Left renal pelvis (tissue), 4 donors: ENCODE measurements at places on chromosomes 3 and 15.
A peak's percentile ranks its signal among the peaks of the same experiment; 100 is the strongest.

GRCh38 chr15:42483677-42484076, 7.3 kb downstream of the ZNF106 start:
- DNase-seq = no peak

DNA sequence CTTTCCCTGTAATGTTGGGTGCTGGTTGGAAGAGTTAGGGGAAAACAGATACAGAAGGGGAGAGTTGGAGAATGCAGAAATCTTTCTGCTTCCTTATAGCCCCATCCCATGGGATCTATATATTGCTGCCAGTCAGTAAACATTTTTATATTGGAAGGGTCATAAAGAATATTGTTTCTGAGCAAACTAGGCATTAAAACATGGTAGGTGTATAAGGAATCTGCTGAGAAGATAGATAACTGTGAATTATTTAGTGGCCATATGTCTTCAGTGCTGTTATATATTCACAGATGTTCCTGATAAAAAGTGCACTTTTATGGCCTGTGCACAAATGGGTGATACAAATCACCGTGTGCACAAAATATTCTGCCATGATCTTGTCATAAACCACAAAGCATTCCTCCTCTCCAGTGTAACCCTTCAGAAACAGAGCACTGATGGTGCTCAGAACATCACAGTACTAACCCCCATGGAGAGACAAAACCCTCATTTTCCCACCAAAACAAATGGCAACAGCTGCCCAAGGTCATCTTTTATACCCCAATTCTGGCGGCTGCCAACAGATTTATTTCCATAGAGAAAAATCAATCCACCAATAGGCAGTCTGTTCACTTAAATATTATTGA, 269.3 kb downstream of the SLC9A9 start:
- DNase-seq = no peak

DNA sequence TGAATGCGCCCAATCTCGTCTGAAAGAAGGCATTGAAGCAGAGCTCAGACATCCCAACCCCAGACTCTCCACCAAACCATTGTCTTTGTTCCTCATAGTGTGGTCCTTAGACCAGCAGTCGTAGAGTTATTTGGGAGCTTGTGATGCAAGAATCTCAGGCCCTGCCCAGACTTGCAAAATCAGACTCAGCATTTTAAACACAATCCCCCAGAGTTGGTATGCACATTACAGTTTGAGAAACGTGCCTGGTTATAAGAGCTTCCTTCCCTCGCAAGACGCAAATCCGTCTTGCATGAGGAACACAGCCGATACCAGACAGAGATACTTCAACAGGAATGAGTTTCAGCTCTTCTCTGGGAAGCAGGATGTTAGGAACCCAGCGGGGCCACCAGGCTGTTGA, 38.9 kb upstream of the IREB2 start:
- DNase-seq = no peak

GRCh38 chr15:63135804-63136203, 14.1 kb downstream of the LACTB start:
- DNase-seq = no peak

DNA sequence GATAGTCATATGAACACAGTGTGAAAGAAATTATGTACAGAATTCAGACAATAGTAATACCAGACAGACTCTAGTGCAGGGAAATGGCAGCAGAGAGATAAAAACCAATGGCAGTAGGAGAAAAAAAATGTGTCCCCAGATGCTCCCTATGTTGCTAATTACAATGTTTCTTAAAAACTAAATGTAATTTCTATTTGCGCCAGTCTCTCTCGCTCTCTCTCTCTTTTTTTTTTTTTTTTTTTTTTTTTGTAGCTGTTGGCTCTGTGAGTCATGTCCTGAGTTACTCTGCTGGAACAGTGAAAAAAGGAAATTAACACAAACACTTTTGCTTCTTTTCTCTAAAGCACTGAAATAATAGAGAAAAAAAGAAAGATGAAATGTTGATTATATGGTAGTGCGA, 871.9 kb downstream of the GBE1 start:
- no peak for DNase-seq

GRCh38 chr15:65248511-65249255, 37.4 kb upstream of the CILP start:
- no peak for DNase-seq

DNA sequence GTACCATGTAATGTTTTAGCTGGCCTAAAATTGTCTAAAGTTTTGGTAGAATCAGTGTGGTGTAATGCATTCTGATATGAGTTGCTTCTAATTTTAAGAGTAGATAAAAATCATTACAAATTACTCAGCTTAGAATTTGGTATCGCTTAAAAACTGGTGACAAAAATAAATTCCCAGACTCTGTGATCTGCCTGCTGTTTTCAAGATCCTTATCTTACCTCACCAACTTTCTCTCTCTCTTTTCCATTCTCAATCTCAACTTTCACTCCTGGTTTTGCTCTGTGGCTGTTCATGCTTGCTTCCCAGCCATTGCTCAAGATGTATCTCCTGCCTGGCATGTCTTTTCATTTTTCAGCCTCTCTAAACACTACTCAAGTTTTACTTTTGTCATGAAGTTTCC, 45.7 kb downstream of the TCF12 start:
- DNase-seq = no peak

GRCh38 chr3:181713676-181714612, 2.2 kb downstream of the SOX2 start:
- no peak for DNase-seq

DNA sequence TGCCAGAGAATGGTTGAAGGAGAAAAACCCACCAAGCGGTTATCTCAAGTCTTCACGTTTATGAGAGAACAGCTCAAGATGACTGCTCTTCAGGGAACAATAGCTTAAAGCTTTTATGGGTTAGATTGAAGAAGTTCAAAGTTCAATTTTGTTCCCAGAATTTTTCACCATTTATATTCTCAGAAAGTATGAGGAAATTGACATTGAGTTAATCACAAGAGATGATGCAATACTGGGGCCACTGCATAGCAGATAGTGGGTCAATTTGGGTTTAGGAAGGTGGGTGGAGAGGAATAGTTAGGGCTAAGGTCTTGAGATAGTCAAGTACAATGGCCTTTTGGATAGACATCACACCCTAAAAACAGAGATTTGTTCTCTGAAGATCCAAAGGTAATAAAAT, 539.3 kb downstream of the SQOR start:
- no peak for DNase-seq

DNA sequence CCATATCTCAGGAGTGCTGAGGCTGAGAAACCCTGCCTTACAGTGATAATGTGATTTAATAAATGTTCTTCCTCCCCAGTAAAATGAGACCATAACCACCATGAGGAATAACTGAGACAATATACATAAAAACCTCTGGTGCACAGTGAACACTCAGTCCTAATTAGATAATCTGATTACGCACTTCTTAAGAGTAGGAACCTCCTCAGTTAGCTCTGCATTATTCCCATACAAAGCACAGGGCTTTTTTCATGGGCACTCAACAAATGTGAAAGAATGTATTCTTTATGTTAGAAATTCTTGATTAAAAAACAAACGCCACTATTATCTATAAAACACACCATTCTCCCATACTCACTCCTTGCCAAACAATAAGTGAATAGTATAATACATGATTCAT, 97.0 kb downstream of the TNIK start:
- DNase-seq = no peak

- DNase-seq = no peak
Observed at GRCh38 chr3:171790898-171791691, 19.2 kb downstream of the PLD1 start.

GRCh38 chr3:27279123-27279522, 90.1 kb downstream of the NEK10 start:
- no peak for DNase-seq

GRCh38 chr15:63564093-63564492, 33.1 kb upstream of the FBXL22 start:
- DNase-seq = no peak

DNA sequence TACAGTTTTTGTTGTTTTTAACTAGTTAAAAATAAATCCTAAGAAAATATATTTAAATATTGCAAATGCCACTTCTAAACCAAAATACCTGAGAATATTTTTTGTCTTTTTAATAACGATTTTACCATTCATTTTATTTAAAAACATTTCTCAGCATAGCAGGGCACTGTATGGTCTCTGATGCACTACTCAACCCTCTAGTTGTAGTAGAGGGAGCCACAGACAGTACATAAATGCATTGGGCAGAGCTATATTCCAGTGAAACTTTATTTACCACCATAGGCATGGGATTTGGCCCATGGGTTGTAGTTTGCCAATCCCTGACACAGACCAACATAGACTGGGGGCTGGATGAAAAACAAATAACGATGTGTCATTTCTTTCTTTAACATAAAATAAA, 214.4 kb upstream of the UBE2E1 start:
- no peak for DNase-seq

DNA sequence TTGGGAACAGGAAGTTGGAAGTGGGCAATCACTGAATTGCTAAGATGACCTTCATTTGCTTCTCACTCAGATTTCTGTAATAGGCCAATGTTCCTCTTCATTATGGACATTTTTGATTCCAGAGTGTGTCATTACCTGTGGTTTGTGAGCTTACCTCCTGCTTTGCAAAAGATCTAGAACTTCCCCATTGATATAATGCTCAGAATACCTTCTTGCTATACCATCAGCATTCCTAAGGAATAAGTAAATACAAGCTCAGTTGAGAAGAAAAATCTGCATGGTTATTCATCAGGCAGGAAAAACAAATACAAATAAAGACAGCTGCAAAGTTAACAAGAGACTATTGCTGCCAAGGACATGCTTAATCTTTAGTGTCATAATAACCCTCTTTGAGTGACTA, 5.6 kb upstream of the RPL14 start:
- DNase-seq = no peak

- DNase-seq = no peak
Observed at GRCh38 chr3:10627884-10628572, 122.6 kb upstream of the ATP2B2 start.

DNA sequence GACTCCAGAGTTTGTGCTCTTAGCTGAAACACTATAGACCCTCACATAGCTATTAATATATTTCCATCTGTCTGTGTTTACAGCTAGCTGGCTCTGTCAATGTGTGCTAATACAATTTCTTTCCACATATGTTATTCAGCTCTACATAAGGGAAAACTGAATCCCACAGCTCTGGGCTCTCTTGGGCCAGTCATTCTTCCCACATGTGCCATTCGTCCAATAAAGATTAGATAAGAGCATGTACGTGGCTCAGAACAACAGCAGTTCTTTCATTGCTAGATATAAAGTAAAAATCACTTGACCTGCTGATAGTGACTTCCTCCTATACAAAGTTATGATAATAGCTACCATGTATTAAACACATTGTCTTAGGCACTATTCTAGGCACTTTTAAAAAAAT, 2.8 kb upstream of the ILDR1 start:
- DNase-seq = no peak

- peak; percentile 39 for DNase-seq
Observed at GRCh38 chr3:11282250-11283138, 10.3 kb downstream of the ATG7 start.

- DNase-seq = no peak
Observed at GRCh38 chr3:5192571-5193365, 5.3 kb downstream of the EDEM1 start.

GRCh38 chr3:132657869-132658747, 1.5 kb downstream of the ACAD11 start:
- DNase-seq = no peak

- DNase-seq = no peak
Observed at GRCh38 chr3:168574455-168575158, 478.9 kb upstream of the GOLIM4 start.

DNA sequence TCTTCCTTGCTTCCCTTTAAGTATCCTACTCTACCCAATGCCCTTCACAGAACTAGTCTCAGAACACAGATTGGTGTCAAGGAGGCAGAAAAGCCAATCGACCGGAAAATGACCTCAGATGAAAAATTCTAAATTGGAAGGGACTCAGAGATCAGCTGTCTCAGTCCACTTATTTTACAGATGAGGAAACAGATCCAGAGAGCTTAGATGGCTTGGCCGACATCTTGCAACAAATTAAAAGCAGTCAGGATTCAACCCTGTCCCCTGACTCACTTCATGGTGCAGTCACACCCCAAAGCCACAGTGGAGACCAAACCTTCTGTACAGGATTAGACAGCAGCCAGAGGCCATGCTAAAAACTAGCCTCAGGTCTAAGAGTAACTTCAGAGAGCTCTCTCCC, 169.3 kb upstream of the BHLHE40 start:
- no peak for DNase-seq

GRCh38 chr3:46438831-46439230, 25.9 kb downstream of the LTF start:
- no peak for DNase-seq

DNA sequence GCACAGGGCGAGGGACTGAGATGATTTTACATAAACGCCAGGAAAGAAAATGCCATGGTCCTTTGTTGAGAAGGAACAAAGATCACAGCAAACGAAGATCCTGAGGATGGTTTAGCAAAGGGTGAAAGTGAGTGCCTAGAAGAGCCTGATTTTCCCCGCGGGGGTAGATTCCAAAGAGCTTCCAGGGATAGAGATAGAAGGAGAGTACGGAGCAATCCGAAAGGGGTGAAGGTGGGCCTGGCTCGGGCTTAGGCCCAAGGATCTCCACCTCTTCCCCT, 977 bp downstream of the CDC25A start:
- DNase-seq = no peak

GRCh38 chr3:8506571-8507061, 5.0 kb downstream of the LMCD1 start:
- no peak for DNase-seq

GRCh38 chr3:115832265-115832664, 209.0 kb downstream of the GAP43 start:
- DNase-seq = no peak

GRCh38 chr15:100570275-100570674, 31.7 kb downstream of the LINS1 start:
- DNase-seq = no peak

DNA sequence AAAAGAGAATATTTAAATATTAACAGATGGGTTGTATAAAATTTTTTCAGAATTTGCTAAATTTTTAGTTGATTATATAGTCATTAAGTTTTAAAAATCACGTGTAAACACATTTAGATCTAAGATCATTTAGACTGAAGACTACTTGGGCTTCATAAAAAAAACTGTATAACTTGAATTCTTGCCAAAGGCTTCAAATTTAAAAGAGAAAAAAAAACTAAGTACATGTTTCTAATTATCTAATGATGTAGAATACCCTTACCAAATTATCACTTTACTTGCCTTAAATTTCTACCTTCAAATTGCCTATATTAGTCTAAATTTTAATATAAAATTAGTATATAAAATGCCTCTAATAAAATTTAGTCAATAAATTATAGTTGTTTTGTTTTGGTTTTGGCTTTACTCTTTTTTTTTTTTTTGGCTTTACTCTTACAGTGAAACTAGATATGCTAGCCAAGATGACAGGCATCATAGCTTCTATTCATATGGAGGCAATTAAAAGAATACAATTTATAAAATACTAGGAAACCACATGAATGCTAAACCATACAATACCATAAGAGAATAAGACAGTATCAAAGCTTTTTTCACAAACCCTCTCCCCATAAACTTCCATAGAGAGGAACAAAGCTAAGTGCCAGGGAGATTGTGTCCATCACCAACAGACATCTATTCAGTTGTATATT, 183.1 kb upstream of the KCNMB2 start:
- DNase-seq = no peak
